ENCODE measurements at places on chromosomes 4 and X. TPM values are rescaled to one million over a fixed set of nuclear protein-coding genes. Genes with fewer than 3 reads are reported as not detected.

Gene GC
- total RNA-seq, result 0.69 TPM

DNA sequence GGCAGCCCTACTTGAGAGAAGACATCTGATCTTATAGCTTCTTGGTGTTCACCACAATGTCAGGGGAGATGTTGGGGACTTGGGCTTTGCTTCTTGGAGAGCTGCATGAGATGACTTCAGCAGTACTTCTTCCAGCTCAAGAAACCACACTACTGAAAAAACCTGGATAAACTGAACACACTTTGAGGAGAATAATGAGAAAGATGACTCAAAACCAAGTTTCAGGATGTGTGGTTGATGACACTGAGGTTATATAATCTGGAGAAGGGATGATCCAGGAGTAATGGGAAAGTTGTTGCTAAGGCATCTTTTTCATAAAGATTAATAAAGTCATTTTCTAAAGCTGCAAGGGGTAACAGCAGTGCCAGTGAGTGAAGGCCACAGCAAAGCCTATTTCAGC lies 58.4 kb upstream of the PNPLA4 start:
- DNase-seq, result no peak

Gene TLR3
- total RNA-seq, result 22.7 TPM

GRCh38 chrX:49761481-49761880 lies 65.7 kb upstream of the PAGE1 start:
- DNase-seq, result peak; percentile 29

Gene CXXC4
- 0.63 TPM for total RNA-seq

Measured in kidney (tissue), 22 donors.